ENCODE measurements at places on chromosomes 12 and 14. TPM values are rescaled to one million over a fixed set of nuclear protein-coding genes. Genes with fewer than 3 reads are reported as not detected.

The CCDC197 gene
- total RNA-seq, result not detected

The LRRC10 gene
- total RNA-seq, result not detected

The ACOT6 gene
- not detected for total RNA-seq

The ACVR1B gene
- total RNA-seq, result 9.9 TPM

The DDN gene
- 1.2 TPM for total RNA-seq

The CCDC63 gene
- not detected for total RNA-seq

The TMTC1 gene
- not detected for total RNA-seq

Data from activated CD8-positive, alpha-beta memory T cell treated with anti-CD3 and anti-CD28 coated beads for 36 hours (primary cell).